ENCODE measurements at places on chromosomes 6 and 20.
A peak's percentile ranks its signal among the peaks of the same experiment; 100 is the strongest.

- DNase-seq = peak; percentile 88
These were observed at the start of the genes PCED1A and VPS16 for GRCh38 chr20:2840138-2840966. Gene PCED1A (minus strand): TSS chr20:2840655. CDS start chr20:2839912, 743 bp downstream. Gene VPS16 (plus strand): TSS chr20:2840745. CDS start chr20:2840775, 30 bp downstream.

- no peak for DNase-seq
These were observed 1.7 kb downstream of the PRR18 start for GRCh38 chr6:166306378-166307081.

DNA sequence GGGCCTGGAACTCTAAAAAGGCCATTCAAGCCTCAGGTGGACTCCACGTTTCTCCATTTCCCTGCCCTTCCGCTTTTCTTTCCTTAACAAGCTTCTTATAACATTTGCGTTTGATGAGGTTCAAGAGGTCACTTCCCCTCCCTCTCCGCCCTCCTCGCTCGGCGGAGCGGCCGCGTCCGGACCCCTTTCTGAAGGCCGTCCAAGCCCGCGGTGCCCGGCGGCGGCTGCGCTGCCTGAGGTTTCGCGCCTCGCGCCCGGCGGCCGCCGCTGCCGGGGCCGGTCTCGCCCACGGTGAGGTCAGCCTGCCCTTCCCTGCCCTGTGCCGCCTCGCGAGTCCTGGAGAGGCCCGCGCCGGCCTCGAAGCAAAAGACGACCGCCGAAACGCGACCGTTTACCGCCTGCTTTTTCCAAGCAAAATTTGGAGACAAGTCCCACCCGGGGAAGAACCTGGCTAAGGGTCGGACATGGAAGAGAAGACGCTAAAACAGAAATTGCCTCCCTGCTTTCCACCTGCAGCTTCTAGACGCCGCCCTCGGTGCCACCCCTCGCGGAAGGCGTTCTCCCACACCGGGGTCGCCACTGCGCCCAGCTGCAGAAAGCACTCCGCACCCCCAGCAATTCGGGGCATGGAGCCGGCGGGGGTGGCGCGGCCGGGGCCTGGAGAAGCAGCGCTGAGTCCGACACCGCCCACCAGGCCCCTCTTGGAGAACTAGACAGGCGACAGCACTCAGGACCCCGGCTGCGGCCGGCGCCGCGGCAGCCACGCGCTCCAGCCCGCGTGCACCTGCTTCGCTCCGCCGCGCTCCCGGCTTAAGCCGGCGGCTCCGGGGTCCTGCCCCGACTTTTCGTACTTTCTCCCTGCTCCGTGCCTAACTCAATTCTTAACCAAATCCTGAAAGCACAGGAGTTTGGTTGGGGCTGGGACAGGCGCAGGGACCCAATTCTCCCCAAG is 11.0 kb upstream of the FOXF2 start:
- no peak for DNase-seq

- DNase-seq = no peak
These were observed 55.3 kb downstream of the EFCAB8 start for GRCh38 chr20:32914031-32914430.

- DNase-seq = no peak
These were observed 61.9 kb upstream of the NRSN1 start for GRCh38 chr6:24064106-24064505.

- no peak for DNase-seq
These were observed 94.8 kb upstream of the CNKSR3 start for GRCh38 chr6:154605178-154605881.

DNA sequence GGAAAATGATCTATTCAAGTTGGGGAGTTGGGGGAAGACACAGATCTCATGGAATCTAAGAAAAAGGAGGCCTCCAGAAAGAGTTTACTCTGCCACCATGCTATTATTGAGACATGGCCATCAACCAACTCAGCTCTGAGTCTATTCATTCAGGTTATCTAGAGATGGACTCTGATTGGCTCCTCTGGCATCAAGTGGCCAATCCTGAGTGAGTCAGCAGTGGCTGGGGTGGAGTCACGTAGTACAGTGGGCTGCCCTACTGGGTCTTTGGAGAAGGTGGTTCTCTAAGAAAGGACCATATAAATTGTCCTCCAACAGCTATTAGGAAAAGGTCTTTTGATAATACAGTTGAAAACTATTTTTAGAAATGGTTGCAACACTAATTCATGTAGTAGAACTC is 42.1 kb downstream of the LYRM2 start:
- DNase-seq = no peak

DNA sequence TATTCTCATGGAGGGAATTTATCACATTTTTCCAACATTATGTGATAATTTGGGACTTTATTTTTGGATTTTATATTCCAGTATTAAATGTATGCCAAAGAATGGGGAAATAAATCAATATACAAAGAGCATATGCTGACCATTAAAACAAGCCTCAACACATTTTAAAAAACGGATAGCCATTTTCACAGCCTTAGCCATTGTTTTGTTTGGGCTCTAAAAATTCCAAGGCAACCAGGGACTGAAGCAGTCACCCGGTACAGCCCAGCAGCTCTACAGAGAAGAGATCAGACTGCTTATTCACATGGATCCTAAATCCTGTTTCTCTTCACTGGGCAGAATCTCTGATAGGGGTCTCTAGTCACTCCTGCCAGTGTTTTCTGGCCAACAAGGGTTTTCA is 150.2 kb upstream of the OGFRL1 start:
- DNase-seq = no peak

- no peak for DNase-seq
These were observed 35.1 kb upstream of the SALL4 start for GRCh38 chr20:51837436-51837835.

- DNase-seq = no peak
These were observed 586 bp upstream of the LST1 start for GRCh38 chr6:31585491-31585890.

- DNase-seq = no peak
These were observed 973.1 kb upstream of the DEFB115 start for GRCh38 chr20:30284281-30284905.

GRCh38 chr6:148648754-148649453 is 97.9 kb upstream of the UST start:
- DNase-seq = no peak

GRCh38 chr6:89122625-89123024 is 4.8 kb upstream of the SRSF12 start:
- DNase-seq = no peak

DNA sequence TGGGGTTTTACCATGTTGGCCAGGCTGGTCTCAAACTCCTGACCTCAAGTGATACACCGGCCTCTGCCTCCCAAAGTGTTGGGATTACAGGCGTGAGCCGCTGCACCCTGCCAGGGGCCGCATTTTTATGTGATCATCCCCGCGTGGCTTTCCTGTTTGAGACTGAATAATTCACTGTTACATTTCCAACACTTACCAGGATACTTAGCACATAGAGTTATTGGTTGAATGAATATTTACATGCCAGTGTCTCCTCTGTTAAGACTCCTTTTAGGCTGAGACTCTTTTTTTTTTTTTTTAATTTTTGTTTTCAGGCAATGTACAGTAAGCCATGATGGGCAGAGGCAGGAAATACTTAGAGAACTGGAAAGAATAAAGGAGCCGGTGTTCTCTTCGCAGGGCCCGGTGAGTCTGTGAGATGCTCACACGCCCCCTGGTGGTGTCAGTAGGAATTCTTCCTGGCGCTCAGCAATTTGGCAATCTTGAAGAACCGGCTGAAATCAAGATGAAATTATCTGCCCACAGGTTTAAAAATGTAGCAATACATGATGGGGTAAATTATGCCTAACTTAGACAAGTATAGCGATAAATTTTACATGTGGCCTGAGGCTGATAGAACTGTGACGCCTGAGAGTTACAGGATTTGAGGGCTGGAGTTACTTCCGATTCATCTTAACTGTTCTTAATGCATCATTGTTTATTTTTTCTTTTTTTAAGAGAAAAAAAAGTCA is 7.6 kb upstream of the RNF114 start:
- DNase-seq = peak; percentile 76

DNA sequence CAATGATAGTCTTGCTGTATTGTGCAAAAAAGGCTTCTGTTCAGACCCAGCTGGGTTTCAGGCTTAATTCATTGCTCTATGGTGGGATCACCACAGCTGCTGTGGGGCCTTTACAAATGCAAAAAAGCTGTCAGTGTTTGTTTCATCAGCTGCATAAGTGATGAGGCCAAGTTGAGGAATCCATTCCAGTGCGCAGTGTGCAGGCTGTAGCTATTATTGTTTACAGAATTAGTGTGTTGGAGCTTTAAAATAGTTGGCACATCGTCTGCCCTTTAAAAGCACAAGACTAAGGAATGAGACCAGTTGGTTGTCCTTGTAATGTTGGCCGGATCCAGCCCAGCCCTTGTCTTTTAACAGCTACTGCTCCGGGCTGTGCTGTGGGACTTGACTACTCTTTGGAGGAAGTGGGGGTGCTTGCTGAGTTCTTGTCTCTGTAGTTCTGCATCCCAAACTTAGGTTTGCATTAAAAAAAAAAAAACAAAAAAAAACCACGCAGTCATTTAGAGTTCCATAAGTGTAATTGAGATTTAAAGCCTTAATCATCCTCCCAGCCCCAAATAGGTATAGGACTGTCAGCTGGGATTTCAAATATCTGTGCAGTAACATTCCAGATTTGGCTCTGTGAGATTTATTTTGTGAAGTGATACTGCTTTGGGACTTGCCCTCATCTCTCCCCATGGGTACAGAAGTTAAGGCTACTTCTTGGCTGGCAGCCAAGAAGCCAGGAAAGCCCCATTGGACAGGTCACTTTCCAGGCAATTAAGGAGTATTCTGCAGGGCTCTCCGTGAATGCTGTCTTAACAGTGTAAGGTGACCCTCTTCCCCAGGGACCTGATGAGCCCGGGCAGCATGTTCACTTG is 19.3 kb downstream of the JARID2 start:
- DNase-seq = no peak

DNA sequence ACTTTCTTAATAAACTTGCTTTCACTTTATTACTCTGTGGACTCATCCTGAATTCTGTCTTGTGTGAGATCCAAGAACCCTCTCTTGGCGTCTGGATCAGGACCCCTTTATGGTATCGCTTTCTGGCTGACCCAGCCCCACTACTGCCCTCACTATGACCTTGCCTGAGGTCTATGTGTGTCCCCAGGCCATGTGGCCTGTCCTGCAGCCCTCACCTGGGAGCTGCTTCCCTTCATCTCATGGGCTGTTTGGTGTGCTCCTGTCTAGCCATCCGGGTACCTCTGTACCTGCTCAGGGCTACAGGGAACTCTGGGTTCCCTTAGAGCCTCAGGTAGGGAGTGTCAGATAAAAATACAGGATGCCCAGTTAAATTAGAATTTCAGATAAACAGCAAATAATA is 94.5 kb downstream of the SCP2D1 start:
- no peak for DNase-seq

DNA sequence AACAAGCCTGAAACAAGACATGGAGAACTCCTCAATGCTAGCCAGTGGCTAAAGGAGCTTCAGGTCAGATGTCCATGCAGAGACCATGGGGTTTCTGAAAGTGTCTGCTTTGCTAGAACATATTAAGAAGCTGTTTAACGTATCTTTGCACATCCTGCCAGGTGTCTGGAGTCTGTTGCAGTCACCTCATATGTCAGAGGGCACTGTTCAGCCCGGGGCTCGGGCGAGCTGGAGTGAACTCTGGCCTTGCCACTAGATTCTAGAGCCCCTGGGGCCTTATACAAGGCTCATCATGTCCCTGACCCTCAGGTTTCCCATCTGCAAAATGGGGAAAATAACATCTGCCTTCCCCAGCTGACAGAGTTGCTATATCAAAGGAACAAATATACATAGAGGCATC is 59.0 kb downstream of the PRDM1 start:
- no peak for DNase-seq

- no peak for DNase-seq
These were observed 2.0 kb downstream of the TSBP1 start for GRCh38 chr6:32369660-32370059.

- no peak for DNase-seq
These were observed 235.1 kb upstream of the FOXQ1 start for GRCh38 chr6:1076531-1077459.

DNA sequence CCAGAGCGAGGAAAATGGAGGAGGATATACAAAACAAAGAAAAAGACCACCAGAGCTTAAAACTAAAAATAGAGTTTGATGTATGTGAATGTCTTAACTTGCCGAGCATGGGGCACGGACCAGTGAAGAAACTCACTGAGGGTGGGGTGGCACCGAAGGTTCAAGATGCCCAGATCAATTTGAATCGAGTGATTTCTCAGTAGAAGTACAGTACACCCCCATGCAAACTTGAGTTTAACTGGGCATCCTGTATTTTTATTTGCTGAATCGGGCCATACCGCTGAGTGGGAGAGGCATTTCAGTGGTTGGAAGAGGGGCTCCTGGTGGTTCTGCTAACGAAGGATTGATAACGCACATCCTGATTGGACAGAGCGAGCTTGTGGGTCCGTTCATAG is 81.7 kb downstream of the ANKRD60 start:
- DNase-seq = no peak

- DNase-seq = no peak
These were observed 434.7 kb downstream of the BCKDHB start for GRCh38 chr6:80541181-80541580.

- no peak for DNase-seq
These were observed 11.9 kb downstream of the PCMT1 start for GRCh38 chr6:149761438-149761837.

DNA sequence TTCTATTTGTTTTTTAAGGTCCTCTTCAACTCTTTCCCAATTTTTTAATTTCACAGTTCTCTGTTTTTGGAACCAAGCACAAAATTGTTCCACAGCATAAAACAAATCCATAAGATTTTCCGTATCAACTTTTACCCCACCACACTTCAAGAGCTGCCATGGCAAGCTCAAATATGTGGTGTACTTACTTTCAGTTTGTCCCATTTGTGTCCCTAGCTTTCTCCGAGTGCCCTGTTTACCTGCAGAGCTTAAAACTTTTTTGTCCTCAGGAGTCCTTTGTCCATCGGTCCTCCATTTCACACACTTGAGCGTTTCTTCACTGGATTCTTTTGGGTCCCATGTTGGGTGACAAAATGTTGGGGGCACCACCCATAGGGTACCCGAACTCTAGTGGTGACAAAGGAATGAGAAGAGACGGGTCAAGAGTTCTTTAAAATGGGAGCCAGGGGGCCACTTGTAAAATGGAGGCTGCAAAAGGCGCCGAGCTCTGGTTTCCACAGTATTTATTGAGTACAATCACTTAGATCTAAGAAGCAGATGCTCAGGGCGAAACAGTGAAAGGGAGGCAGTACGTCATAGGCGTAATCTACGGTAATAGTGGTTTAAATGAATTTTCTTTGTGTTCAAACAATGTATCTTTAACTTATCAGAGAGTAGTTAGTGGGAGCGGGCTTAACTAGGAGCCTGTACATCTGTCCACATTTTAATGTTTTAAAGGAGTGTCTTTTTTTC is 39.8 kb upstream of the SERINC1 start:
- DNase-seq = no peak

DNA sequence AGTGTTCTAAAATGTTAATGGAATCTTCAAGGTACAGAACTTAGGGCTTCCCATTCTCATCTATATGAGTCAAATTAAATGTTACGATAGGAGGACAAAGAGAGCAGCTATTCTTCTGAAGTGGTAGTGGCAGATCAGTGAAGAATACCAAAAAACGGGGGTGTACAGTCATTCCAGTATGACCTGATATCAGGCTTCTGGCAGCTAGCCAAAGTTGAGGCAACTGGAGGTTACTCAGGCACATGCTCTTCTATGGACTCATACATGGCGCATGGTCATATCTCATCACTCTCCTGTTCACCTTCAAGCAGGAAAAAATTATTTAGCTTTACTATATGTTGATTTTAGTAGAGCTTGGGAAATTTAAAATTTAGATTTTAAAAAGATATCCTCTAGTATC is 1608.8 kb downstream of the GRIK2 start:
- no peak for DNase-seq

Data from stimulated activated CD4-positive, alpha-beta T cell treated with anti-CD3 and anti-CD28 coated beads, Interleukin-4, amount 100 ng/mL, for 48 hours (primary cell).